ENCODE measurements at places on chromosomes 5 and 9. TPM values are rescaled to one million over a fixed set of nuclear protein-coding genes. Genes with fewer than 3 reads are reported as not detected.

Gene NKD2
- total RNA-seq, result 0.13 TPM

Gene TBC1D2
- 92.9 TPM for total RNA-seq

Gene CORO2A
- total RNA-seq, result 2.7 TPM

Gene ZNF879
- total RNA-seq, result 0.49 TPM

Gene AFAP1L1
- total RNA-seq, result 9.0 TPM

Gene CATSPER3
- total RNA-seq, result 0.13 TPM
